ENCODE measurements at places on chromosomes 7 and 10. TPM values are rescaled to one million over a fixed set of nuclear protein-coding genes. Genes with fewer than 3 reads are reported as not detected.

MAD1L1 gene
- 190 TPM for total RNA-seq

RADIL gene
- total RNA-seq: 4.0 TPM

NSUN6 gene
- 8.0 TPM for total RNA-seq

ZC3HAV1L gene
- 18.6 TPM for total RNA-seq

HOGA1 gene
- total RNA-seq: 1.3 TPM

LBX1 gene
- not detected for total RNA-seq

COBL gene
- total RNA-seq: 9.3 TPM

NYAP1 gene
- 0.33 TPM for total RNA-seq

SPDYE1 gene
- not detected for total RNA-seq

GNG11 gene
- 54.5 TPM for total RNA-seq

COL1A2 gene
- total RNA-seq: 77.1 TPM

CPVL gene
- 1.4 TPM for total RNA-seq

DNA2 gene
- 13.3 TPM for total RNA-seq

CCL24 gene
- total RNA-seq: 0.62 TPM

GJD4 gene
- total RNA-seq: not detected

GLRX3 gene
- 91.6 TPM for total RNA-seq

UCN3 gene
- not detected for total RNA-seq
